T-helper 2 cell (primary cell): ENCODE measurements at places on chromosomes 3 and 15.
A peak's percentile ranks its signal among the peaks of the same experiment; 100 is the strongest.

DNA sequence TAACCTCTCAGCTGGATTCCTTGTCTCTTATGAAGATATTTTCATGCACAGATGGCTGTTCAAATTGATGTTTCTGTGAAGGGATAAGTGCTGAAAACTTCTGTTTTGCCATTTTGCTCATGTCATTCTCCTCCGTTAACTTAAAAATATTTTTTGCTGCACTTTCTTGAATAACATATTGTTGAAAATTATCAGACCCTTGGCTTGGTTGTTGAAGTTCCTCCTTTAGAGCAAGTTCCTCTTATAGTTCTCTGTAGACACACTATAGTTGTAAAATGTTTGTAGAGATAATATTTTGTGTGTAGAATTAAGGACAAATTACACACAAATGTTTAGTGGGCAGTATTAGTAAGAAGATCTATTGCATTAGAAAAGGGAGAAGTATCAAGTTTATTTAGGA is 300.4 kb downstream of the SV2B start:
- DNase-seq: no peak

DNA sequence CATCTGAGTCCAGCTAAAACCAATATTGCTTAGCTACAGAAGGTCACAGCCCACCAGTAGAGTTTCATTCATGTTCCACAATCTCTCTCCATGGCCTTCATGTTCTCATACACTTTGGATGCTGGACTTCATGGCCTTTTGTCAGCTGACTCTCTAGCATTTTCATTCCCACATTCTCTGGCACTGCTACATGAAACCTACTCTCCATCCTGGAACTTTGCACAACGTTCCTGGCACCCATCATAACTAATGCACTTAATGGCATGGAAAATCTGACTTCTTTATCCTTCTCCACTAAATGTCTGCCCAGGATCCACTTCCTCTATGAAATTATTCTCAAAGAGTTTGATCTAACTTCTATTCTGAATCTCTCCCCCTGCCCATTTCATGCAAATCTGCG is 56.9 kb downstream of the SLC9A9 start:
- DNase-seq: no peak

- no peak for DNase-seq
Observed at GRCh38 chr15:59237119-59237855, 30.6 kb downstream of the LDHAL6B start.

GRCh38 chr3:161233557-161233956 is 12.4 kb downstream of the NMD3 start:
- DNase-seq: no peak

DNA sequence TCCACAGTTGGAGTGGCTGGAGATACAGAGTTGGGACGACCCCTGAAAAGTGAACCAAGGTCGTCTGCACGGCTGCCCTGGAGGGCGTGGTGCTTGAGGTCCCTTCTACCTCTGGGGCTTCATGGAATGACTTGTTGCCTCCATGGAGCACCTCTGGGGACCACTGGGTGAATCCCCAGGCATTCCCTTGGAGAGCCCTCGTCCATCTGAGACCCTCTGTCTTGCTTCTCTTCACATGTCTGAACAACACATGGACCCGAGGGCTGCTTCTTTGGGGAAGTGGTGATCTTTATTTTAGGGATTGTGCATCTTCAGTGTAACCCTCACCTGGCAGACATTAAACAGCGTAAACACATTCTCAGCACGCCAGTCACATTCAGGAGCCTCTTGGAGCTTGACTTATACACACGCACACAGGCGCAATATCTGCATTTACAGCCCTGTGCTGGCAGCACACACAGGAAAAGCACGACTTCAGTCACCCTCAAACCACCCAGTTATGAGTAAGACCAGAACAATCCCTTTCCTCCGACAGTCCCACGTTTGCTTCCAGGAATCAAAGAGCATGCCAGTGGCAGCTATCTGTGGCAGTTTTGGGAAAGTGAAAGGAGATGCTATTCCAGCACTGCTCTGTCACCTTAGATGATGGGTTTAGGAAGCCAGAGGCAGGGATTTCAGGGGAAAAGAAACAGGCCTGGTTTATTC is 12.6 kb downstream of the FAM107A start:
- no peak for DNase-seq

GRCh38 chr3:155643581-155644165 is 101.2 kb downstream of the PLCH1 start:
- DNase-seq: no peak

GRCh38 chr3:149998946-149999345 is 28.3 kb upstream of the PFN2 start:
- DNase-seq: no peak

DNA sequence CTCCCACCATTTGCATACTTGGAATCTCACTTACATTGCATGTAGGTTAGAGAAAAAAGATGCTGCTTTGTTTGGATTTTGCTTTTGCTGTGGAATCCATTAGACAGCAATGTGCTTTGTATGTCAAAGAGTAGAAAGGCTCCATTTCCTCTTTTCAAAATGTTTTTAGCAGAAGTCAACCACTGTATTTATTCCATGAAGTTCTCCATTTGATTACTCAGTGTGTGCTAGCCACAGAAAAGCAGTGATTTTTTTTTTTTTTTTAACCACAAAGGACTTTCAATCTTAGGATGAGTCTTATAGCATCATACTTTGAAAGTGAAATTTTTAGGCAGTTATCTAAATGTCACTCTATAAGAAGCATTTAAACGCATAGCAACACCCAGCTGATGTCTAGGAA is 285.0 kb upstream of the ADAMTS9 start:
- DNase-seq: no peak

GRCh38 chr3:128195369-128195768 is 42.1 kb downstream of the EEFSEC start:
- DNase-seq: no peak

DNA sequence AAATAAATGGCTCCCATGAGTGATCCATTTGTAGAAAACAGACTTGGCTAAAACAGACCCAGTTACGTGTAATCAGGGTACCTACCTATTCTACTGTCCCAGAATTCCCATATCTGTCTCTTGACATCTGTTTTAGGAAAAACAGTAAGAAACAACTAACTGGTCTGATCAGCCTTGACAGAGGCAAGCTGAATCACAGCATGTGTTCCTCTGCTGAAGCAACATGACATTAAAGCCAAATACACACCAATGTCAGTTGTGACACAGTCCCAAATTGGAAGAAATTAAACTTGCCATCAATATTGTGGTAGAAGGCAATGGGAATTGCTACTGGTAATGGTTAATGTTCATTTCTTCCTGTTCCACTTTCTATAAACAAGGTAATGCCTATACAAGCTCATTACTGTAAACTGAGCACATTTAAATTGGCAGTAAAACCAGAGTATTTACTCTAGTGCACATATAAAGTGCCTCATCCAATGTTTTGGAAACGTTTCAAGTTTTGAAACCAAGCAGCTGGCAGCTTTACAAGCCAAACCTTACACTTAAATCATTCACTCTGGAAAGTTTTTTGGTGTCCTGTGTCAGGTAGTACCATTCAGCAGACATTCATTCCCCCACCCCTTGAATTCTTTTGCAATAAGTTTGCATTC is 27.0 kb downstream of the ALDH1A2 start:
- no peak for DNase-seq

DNA sequence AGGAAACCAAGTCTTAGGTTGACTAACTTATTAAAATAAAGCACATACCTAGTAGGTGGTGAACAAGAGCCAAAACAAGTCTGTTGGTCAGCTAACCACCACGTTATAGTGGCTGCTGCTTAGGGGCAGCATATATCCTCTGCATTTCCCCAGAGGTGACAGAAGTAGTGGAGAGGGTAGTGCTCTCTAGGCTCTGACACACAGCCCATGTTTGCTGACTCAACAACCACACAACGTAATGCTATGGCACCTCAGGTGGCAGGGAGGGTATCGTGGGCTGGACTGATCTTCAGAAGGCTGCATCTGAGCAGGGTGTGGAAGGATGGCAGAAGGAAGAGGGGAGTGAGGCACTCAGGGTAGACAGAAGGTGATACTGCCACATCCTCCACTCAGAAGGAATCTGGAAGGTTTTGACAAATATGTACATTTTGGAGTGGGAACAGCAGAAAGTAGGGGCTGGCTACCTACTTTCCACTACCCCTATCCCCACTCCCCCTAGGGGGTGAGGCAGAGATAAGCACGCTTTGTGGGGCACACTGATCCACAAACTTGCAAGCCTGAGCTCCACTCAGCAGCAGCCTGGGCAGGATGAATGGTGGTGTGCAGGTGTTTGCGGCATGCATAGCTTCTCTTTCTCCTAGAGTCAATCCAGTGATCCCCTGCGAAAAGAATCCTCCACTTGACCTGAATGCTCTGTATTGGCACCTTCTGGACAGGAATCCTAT is 178.1 kb downstream of the RORA start:
- no peak for DNase-seq

- DNase-seq: peak; percentile 4
Observed at GRCh38 chr15:86231864-86232721, 152.4 kb downstream of the AGBL1 start.

DNA sequence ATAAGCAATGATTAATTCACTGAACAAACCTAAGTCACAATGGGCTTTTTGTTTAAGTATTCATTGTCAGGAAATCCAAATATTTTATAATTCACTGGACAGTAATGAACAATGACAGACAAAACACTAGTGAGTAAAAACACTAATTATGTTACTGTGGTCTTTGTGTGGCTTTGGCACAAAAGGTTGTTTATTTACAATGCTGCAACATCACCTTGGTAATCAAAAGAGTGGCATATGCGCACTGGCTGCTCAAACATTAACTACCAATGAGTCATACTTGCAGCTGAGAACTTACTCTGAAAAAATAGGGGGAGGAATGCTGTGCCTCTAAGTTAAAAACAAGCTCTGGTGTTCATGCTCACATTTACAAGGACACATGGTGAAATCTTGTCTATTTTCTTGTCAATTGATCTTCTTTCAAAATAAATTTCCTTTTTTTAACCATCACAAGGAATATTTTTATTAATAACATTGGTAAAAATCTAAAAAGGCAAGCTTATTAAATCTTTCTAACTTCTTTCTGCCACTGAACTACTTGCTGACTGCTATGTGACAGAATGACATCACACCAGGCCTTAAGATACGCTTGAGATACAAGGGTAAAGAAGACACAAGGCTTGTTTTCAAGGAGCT is 85.2 kb upstream of the PPIB start:
- DNase-seq: no peak

- no peak for DNase-seq
Observed at GRCh38 chr15:87365186-87365585, 891.4 kb downstream of the NTRK3 start.

GRCh38 chr3:65672871-65673815 is 365.6 kb downstream of the MAGI1 start:
- no peak for DNase-seq

DNA sequence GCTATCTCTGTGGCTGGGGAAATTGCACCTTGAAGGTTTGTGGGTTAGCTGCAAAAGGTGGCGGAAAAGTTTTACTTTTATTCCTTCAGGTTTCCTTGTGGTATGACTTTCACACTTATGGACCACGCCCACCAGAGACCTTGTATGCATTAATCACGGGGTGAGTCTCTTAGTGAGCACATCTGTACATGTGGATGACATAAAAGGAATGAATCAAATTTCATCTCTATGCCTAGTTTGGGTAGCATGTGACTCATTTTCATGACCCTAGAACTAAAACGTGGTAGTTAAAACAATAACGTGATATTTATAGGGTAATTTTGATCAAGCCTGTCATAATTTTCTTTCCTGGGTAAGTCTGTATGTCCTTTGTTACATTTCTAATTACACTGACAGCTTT is 141.7 kb downstream of the PDCD6IP start:
- DNase-seq: no peak

- no peak for DNase-seq
Observed at GRCh38 chr15:39115379-39116057, 465.4 kb upstream of the THBS1 start.

GRCh38 chr3:23372285-23372684 is 169.2 kb downstream of the UBE2E2 start:
- DNase-seq: no peak

DNA sequence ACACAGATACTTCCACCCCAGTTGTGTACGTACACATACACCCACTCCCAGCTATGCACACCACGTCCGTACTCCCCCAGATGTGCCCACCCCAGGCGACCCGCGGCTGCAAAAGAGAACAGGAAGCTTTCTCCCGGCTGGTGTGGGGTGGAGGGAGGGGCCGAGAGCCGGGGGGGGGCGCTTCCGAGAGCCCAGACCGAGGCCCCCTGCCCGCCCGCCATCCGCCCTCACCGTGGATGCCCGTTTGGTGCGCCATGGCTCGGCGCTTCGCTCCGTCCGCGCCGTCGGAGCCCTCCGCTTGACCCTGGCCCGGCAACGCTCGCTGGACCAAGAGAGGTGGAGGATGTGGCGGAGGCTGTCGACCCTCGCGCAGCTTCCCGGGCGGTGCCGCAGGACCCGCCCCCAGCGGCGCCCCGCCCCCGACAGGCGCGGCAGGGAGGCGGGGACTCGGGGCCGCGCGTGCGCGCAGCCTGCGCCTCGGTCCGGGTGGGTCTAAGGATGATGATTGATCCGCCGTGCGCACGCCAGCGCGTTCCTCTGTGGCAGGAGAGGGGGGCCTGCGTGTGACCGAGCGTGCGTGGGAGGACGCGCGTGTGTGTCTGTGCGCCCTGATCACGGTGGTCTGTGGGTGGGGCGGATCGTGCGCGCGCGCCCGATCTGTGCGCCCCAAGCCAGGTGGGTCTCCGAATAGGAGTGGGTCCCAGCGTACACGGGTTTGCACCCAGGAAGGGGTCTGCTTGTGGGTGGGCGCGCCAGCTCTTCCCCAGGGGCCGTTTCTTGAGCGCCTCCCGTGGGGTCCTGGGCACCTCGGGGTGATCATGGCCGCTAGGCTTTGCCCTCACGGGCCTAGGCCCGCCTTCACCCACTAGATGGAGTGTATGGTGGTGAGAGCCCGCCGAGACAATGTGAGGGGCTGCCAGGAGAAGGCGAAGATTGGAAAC is at the start of gene TWF2:
TSS of gene TWF2 (minus strand) at position 398 of the 941 bp plus-strand sequence. CDS start at position 256, 142 bp downstream.
- peak; percentile 80 for DNase-seq

GRCh38 chr15:51365417-51365816 is 24.0 kb downstream of the GLDN start:
- no peak for DNase-seq

DNA sequence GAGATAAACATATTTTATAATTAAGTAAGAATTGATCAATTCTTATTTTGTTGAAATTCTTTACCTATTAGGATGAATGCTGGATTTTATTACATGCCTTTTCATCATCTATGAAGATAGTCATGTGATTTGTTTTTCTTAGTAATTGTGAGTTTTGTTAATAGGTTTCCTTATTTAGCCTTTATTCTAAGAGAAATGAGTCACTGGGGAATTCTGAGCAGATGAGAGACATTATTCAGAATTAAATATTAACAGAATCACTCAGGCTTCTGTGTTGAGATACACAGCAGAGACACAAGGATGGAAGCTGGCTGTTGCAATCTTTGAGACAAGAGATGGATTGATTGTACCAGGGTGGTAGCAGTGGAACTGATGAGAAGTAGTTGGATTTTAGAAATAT is 7.4 kb upstream of the ANO10 start:
- DNase-seq: no peak

DNA sequence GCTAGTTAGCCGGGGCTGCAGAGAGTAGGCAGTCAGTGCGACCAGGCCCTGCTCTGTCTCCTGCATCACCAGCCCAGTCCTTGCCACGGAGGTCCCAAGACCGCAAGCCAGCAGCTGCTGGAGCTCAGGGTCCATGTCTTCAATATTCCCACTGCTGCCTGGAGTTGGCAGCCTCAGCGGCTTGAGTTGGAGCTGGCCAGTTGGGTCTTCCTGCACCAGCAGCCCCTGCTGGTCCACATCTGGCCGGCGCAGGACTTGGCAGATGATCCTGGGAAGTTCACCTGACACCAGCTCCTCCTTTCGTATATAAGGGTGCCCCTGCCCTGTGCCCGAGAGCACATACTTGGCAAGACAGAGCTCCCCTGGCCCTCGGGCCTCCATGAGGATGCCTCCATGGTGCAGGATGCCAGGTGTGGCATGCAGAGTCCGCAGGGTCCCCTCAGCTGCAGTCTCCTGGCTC is 5.7 kb downstream of the XIRP1 start:
- DNase-seq: no peak
